Vagina (tissue), 2 donors: ENCODE measurements at places on chromosomes 13 and 19.

- DNase-seq, result no peak
Observed at GRCh38 chr19:40797963-40798682, 868 bp upstream of the EGLN2 start.

- no peak for DNase-seq
Observed at GRCh38 chr13:67353941-67354340, 123.8 kb upstream of the PCDH9 start.

- DNase-seq, result no peak
Observed at GRCh38 chr19:10001899-10002298, 8.4 kb downstream of the COL5A3 start.

GRCh38 chr13:41649659-41650058, 192.3 kb downstream of the RGCC start:
- no peak for DNase-seq

DNA sequence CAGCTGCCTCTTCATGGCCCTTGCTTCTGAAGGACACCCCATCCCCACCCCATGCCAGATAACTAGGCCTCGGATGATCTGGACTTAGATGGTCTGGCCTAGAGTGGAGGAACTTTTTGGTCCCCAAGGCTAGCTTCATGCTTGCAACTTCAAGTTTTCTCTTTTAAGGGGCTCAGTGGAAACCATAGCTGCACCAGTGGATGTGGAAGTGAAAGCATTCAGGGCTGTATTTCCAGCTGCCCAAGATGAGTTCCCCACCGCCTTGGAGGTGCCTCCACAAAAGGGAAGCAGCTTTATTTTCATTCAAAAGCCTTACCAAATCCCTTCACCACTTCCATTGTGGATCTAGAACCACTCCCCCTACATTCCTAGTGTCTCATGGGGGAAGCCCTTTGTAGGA, 17.6 kb upstream of the GSX1 start:
- no peak for DNase-seq

GRCh38 chr13:91312324-91312723, 35.2 kb upstream of the MIR17HG start:
- DNase-seq, result no peak
